ENCODE measurements at places on chromosomes 3 and 15. TPM values are rescaled to one million over a fixed set of nuclear protein-coding genes. Genes with fewer than 3 reads are reported as not detected.

The ZBED2 gene
- total RNA-seq = 0.12 TPM

The GLDN gene
- total RNA-seq = 9.4 TPM

The RBM15B gene
- total RNA-seq = 59.2 TPM

The TLNRD1 gene
- 13.7 TPM for total RNA-seq

The SLC35G2 gene
- 9.8 TPM for total RNA-seq

Data from hair follicle dermal papilla cell (primary cell).